Heart right ventricle (tissue), 16 donors: ENCODE measurements at places on chromosomes 5 and 9.

GRCh38 chr5:34531751-34532360 lies 124.3 kb upstream of the RAI14 start:
- H3K4me3 ChIP-seq = no peak overlapping the region
- no peaks in the 10 kb centered on the region for H3K27me3 ChIP-seq
- H3K27ac ChIP-seq = no peak overlapping the region
- no peak for DNase-seq

DNA sequence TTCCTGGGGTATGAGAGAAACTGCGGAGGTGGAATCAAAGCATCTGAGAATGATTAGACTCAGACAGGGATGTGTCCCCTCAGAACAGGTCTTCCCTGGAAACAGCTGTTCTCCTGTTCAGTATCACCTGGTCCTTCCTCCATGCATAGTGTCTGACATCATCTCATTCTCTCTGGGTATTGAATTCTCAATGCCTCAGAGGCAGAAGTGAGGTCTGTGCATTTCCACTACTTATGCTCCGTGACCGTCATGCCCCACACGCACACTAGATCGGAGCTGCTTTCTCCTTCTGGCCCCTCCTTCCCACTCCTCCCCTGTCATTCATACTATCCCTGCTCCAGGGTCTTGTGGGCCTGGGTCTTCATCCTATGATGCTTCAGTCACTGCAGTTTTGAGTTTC lies 61.4 kb upstream of the DAB2IP start:
- no peaks in the 10 kb centered on the region for H3K27me3 ChIP-seq
- no peak overlapping the region for H3K27ac ChIP-seq
- no peaks in the 10 kb centered on the region for H3K36me3 ChIP-seq
- H3K4me1 ChIP-seq = no peaks in the 10 kb centered on the region
- no peak overlapping the region for H3K4me3 ChIP-seq

GRCh38 chr9:114366334-114367128 lies 21.3 kb downstream of the AKNA start:
- no peaks in the 10 kb centered on the region for H3K36me3 ChIP-seq
- H3K27me3 ChIP-seq = no peaks in the 10 kb centered on the region
- no peak overlapping the region for H3K27ac ChIP-seq
- no peak overlapping the region for H3K4me3 ChIP-seq

GRCh38 chr9:105051897-105052296 lies 123.9 kb upstream of the ABCA1 start:
- H3K27me3 ChIP-seq = no peaks in the 10 kb centered on the region
- H3K4me1 ChIP-seq = peaks cover 7% of the 10 kb centered on the region
- H3K4me3 ChIP-seq = no peak overlapping the region
- no peak for DNase-seq
- H3K36me3 ChIP-seq = no peaks in the 10 kb centered on the region
- H3K27ac ChIP-seq = no peak overlapping the region

DNA sequence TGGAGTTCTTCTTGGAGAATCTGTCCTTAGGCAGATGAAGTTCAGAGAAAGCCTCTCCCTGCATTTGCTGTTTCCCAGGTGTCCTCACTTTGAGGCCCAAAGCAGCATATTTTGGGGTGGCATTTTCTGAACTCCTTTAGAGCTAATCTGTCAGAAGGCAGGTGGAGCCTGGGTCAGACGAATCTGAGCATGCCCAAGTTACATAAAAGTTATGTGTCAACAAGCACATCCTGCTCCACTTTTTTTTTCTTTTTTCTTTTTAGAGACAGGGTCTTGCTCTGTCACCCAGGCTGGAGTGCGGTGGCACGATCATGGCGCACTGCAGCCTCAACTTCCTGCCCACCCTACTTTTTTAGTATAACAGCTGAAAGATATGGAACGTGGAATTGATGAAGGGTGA lies 41.3 kb upstream of the HSPA9 start:
- peaks cover 5% of the 10 kb centered on the region for H3K4me1 ChIP-seq
- H3K27me3 ChIP-seq = no peaks in the 10 kb centered on the region
- H3K27ac ChIP-seq = no peak overlapping the region
- DNase-seq = no peak
- no peak overlapping the region for H3K4me3 ChIP-seq

GRCh38 chr5:59000211-59000610 lies 417.3 kb downstream of the RAB3C start:
- H3K27ac ChIP-seq = no peak overlapping the region
- DNase-seq = no peak
- H3K4me1 ChIP-seq = peaks cover 30% of the 10 kb centered on the region

DNA sequence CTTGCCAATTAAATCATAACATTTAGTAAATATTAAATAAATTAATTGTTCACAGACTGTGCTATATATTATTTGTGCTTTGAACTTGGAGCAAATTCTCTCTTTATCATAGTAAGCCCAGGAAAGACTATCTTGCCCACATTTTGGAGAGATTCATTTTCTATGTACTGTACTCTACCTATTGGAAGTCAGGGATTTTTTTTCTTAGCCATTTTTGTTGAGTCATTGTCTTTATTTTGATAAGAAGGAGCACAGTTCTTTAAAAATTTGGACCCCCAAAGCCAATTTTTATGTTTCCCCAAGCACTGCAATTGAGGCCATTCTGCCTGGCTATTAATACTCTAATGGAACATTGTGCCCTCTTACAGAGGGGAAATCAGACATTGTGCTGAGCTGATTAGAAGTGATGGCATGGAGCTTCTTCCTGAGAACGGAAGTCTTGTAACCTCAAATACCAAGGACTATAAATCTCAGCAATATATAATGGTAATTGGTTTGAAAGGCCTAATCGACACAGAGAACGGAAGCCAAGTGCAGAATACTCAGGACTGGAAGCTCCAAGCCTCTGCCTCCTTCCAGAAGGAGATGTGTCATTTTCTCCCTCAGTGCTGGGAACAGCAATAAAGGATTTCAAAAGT lies 188.8 kb upstream of the PAPPA start:
- H3K27me3 ChIP-seq = no peaks in the 10 kb centered on the region
- H3K27ac ChIP-seq = no peak overlapping the region
- no peaks in the 10 kb centered on the region for H3K36me3 ChIP-seq
- H3K4me3 ChIP-seq = no peak overlapping the region
- no peak for DNase-seq

- H3K4me1 ChIP-seq = no peaks in the 10 kb centered on the region
- no peak for DNase-seq
- peak overlapping the region; percentile 41 for H3K27ac ChIP-seq
- no peaks in the 10 kb centered on the region for H3K27me3 ChIP-seq
- no peak overlapping the region for H3K4me3 ChIP-seq
Observed at GRCh38 chr5:40391642-40392041, 288.1 kb upstream of the PTGER4 start.

DNA sequence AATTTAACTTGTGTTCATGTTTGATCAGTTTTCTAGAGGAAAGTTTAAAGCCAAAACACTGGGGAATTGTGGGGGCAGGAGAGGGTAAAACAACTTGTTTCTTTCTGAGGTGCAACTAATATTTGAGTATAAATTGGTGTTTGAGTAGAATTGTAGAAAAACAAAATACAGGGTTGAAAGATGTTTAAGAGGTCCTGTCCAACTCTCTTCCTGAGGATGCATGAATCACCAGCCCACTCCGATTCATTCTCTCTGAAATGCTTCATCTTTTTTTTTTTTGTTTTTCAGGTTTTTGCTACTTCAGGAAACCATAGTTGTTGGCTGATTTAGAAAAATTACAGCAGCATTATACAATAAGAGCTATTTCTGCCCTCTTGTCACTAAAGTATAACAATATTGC lies 42.4 kb upstream of the TMC1 start:
- H3K36me3 ChIP-seq = no peaks in the 10 kb centered on the region
- no peaks in the 10 kb centered on the region for H3K27me3 ChIP-seq
- no peak overlapping the region for H3K27ac ChIP-seq
- no peak overlapping the region for H3K4me3 ChIP-seq
- DNase-seq = no peak
- H3K4me1 ChIP-seq = peaks cover 8% of the 10 kb centered on the region
